ENCODE measurements at places on chromosomes 5 and 9.

GRCh38 chr9:106862110-106862820 lies 701 bp upstream of the ZNF462 start:
- DNase-seq: no peak

GRCh38 chr5:176809544-176810080 lies 747 bp upstream of the UNC5A start:
- DNase-seq: no peak

DNA sequence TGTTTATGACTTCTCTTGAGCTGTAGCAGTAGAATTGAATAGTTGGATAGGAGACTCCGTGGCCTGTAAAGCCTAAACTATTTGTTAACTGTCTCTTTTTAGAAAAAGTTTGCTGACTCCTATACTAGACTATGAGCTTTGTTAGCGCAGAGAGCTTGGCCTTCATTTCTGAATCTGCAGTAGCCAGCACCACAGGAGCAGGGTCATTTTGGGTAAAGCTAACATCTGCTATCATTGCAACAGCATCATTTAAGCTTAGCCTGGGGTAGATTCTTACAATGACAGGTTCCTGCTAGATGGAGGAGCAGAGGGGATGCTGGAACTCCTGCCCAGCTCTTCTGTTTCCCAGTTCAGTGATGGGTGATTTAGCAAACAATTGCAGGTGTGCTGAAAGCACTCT lies 133.7 kb upstream of the ASTN2 start:
- DNase-seq: no peak

DNA sequence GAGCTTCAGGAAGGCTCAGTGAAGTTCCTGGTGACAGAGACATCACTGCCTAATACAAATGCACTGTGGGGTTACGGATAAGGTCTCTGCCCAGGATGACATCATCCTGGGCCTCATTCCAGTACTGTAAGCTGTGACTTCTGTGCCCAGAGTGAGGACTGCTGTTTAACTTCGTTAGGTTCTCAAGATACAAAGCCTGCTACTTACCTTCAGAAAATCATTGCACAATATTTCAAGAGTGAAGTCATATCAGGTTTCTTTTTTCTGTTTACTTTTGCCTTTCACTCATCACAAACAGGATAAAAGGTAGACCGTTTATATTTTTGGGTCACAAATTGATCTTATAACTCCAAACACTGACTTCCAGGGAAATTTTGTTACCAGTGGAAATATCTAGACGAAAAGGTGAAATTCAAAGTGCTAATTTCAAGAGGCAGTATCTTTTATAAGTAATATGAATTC lies 241.2 kb downstream of the PIK3R1 start:
- no peak for DNase-seq

GRCh38 chr9:127489471-127490115 lies 38.3 kb downstream of the LRSAM1 start:
- DNase-seq: no peak

- DNase-seq: no peak
These were observed 13.2 kb upstream of the AQP7 start for GRCh38 chr9:33415501-33416038.

GRCh38 chr9:97853844-97854695 lies 1.0 kb downstream of the FOXE1 start:
- no peak for DNase-seq
